ENCODE measurements at places on chromosomes 11 and 22.

DNA sequence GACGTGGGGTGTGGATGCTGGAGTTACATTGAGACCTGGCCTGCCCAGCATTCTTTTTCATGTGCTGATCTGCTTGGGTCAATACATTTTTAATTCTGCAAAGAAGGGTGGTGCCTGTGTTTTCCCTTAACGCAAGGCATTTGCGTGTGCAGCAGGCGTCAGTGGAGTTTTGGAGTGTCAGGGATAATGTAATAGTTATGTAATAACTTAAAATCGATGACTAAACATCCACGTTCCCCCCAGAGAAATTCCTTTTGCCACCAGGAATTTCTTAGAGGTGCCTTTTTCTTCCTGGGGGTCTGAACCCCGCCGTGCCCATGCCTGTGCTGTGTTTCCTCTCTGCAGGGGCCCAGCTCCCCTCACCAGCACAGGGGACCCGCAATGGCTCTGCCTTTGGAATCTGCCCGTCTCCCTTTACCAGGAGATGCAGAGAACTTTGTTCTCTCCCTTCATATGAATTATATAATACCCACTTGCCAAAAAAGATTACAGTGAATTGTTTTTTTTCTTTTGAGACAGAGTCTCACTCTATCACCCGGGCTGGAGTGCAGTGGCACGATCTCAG lies 62.6 kb downstream of the TBC1D22A start:
- DNase-seq, result no peak

DNA sequence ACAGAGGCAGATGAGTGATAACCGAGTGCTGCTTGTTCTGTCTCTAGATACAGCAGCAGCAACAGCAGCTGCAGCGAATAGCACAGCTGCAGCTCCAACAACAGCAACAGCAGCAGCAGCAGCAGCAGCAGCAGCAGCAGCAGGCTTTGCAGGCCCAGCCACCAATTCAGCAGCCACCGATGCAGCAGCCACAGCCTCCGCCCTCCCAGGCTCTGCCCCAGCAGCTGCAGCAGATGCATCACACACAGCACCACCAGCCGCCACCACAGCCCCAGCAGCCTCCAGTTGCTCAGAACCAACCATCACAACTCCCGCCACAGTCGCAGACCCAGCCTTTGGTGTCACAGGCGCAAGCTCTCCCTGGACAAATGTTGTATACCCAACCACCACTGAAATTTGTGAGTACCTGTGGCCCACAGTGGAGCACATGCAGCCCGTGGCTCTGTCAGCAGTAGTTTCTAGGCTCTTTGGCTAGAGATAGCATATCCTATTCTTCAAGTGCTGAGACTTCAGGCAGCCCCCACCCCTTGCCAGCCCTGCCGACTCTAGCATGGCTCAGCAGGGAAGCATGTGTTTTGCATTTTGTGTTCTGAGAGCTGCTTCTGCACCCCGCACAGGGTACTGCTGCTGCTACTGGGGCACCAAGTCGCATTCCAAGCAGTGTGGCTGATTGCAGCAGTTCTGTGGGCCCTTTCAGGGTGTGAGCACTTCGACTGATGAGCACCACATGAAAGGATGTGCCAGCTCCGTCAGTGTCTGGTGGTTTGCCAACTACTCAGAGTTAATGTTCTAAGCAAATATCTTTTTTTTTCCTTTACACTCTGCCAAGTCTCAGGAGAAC lies 59.2 kb downstream of the MED15 start:
- no peak for DNase-seq

DNA sequence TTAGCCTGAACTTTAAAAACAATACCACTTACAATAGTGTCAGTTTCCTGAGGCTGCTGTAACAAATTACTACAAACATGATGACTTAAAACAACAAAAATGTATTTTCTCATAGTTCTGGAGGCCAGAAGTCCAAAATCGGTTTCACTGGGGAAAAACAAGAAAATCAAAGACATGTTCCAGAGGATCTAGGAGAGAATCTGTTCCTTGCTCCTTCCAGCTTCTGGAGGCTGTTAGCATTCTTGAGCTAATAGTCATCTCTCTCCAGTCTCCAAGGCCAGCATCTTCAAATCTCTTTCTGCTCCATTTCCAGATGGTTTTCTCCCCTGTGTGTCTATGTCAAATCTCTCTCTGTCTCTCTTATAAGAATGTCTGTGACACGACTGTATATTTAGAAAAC lies 67.6 kb upstream of the TEAD1 start:
- DNase-seq, result no peak

DNA sequence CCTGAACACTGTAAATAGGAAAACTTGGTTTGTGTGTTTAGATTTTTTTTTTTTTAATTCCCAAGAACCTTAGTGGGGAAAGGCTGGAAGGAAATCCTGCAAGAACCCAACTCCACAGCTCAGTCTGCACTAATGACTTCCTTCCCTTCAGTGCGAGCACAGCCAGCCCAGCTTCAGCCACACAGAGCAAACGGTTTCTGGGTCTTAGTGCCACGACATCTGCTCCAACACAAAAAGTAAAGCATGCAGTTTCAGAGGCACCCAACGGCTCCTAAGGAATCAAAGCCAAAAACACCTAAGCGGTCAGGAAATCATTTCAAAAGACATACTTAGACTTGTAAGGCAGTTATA lies 236.1 kb downstream of the TTC28 start:
- no peak for DNase-seq

GRCh38 chr11:23359297-23359696 lies 499.0 kb upstream of the CCDC179 start:
- DNase-seq, result no peak

- DNase-seq, result no peak
Observed at GRCh38 chr11:70027451-70027850, 50.7 kb upstream of the ANO1 start.

DNA sequence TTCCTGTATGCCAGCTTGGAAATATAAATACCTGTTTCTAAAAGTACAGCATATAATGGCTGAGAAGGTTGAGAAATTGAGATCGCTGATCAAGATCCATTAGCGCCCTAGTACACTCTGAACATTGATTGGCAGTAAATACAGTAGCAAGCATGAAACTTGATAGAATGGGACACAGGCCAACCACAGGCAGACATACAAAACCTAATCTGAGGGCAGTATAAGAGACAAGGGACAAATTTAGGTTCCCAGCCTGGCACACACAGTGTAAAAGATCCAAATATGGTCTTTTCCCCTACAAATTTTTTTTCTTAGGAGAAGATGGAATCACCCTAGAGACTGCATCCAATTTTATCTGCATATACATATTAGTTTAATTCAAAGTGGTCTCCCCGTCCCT lies 126.5 kb upstream of the ARHGAP42 start:
- DNase-seq, result no peak

- DNase-seq, result no peak
Observed at GRCh38 chr11:405323-405953, 9.4 kb downstream of the SIGIRR start.

DNA sequence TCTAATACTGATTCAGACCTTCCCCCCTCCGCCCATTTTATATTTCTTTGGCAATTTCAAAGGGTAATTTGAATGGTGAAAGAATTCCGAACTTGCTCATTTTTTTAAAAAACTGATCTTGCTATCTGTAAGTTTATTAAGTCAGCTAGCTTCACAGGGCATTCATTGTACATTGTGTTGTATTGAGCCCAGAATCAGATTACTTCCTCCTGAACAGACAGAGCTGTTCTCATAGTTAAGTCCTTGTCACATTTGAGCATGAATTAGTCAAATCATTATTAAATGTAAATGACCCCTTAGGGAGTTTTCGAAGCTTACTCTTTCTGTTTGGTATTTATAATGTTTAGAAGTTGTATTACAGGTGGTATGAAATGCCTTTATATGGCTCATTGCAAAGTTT lies 34.4 kb downstream of the CYP2R1 start:
- no peak for DNase-seq

DNA sequence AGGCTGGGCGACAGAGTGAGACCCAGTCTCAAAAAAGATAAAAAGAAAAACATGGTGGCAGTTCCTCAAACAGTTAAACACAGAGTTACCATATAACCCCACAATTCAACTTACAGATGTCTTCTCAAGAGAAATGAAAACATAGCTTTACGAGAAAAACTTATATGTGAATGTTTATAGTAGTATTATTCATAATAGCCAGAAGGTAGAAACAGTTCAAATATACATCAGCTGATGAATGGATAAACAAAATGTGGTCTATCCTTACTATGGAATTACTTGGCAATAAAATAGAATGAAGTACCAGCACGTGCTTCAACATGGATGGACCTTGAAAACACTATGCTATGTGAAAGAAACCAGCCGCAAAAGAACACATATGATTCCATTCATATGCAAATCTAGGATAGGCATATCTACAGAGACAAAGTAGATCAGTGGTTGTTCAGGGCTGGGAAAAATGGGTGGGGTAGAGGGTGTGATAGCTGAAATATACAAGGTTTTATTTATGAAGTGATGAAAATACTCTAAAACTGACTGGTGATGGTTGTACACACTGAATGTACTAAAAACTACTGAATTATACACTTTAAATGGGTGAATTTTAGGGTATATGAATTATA lies 12.4 kb downstream of the NF2 start:
- no peak for DNase-seq

DNA sequence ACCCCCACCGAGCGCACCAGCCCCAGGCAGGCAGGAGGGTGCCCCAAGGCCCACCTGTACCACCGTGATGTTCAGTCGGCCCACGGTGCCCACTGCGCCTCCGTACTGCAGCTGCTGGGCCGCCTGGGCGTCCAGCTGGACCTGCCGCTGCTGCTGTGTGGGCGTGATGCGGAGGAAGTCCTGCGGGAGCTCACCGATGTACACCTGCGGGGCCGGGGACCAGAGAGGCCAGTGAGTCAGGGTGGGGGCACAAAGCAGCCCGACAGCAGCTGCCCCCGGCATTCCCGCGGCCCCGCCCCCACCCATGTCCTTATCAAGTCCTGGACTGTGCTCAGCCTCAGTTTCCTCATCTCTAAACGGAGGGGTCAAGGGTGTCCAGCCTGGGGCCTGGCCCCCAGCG lies 13.8 kb downstream of the TOLLIP start:
- DNase-seq, result no peak

DNA sequence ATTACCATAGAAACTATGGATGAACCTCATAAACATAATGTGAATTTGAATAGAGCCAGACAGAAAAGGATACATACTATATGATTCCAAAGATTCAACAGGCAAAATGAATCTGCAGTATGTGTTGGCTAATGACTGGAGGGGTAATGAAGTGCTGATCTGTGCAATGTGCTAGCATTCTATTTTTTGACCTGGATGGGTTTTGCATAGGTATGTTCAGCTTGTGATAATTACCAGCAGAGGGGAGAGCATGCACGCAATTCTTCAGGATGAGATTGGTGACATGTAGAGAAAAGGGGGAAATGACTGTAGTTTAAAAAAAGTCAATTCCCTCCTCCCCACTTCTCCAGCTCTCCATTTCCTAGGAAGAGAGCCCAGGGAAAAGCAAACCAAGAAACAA lies 618 bp upstream of the CCDC81 start:
- no peak for DNase-seq

DNA sequence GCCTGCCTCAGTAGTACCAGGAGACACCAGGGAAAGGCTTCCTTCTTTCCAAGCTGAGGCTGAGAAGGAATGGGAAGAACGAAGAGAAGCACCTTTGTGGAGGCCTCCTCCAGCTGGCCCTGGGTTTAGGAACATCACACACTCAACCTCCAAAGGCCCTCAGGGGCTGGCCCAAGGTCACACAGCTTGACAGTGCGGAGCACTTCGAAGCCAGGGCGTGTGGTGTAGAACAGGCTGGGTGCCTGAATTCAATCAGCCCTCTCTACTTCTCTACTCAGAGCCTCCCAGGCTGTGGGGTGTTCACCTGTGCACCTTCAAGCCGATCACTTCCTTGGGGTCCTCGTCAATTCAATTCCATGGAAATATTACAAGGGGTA lies 727 bp upstream of the CSDC2 start:
- DNase-seq, result no peak

- DNase-seq, result no peak
Observed at GRCh38 chr11:43952020-43952400, 9.6 kb downstream of the C11orf96 start.
